ENCODE measurements at places on chromosomes 6 and 20. TPM values are rescaled to one million over a fixed set of nuclear protein-coding genes. Genes with fewer than 3 reads are reported as not detected.

PPP1R3G gene
- 1.3 TPM for total RNA-seq

CDYL gene
- 49.2 TPM for total RNA-seq

EYA4 gene
- total RNA-seq, result 8.2 TPM

- peak; percentile 99 for DNase-seq
These were observed 62.6 kb upstream of the PMEPA1 start for GRCh38 chr20:57772349-57772964.

LZTS3 gene
- 8.2 TPM for total RNA-seq

ERVFRD-1 gene
- total RNA-seq, result not detected

GRCh38 chr20:62688855-62689460 is 19.7 kb upstream of the NTSR1 start:
- peak; percentile 68 for DNase-seq

- DNase-seq, result peak; percentile 58
These were observed 62.6 kb downstream of the TOX2 start for GRCh38 chr20:43977252-43977651.

DNA sequence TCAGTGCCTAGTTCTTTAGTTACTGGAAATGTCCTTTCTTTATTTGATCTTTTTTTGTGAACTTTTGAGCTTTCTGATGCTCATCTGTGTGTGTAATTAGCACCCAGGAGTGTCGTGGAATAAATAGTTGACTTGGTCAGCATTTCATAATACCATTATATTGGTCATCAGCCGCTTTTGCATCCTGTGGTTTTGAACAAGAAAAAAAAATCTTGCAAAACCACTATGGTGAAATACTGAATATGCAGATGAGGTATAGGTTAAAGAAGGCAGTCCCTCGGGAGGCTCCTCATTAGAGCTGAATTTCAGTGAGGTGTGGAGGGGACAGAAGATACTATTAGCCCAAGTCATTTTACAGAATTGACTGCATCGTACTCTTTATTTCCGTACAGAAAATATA is 90.1 kb downstream of the FOXO3 start:
- peak; percentile 65 for DNase-seq

KCNQ5 gene
- 4.8 TPM for total RNA-seq

PTPRT gene
- not detected for total RNA-seq

RBBP8NL gene
- total RNA-seq, result not detected

GATA5 gene
- not detected for total RNA-seq

- no peak for DNase-seq
These were observed 50.3 kb upstream of the LY86 start for GRCh38 chr6:6538261-6538660.

DNA sequence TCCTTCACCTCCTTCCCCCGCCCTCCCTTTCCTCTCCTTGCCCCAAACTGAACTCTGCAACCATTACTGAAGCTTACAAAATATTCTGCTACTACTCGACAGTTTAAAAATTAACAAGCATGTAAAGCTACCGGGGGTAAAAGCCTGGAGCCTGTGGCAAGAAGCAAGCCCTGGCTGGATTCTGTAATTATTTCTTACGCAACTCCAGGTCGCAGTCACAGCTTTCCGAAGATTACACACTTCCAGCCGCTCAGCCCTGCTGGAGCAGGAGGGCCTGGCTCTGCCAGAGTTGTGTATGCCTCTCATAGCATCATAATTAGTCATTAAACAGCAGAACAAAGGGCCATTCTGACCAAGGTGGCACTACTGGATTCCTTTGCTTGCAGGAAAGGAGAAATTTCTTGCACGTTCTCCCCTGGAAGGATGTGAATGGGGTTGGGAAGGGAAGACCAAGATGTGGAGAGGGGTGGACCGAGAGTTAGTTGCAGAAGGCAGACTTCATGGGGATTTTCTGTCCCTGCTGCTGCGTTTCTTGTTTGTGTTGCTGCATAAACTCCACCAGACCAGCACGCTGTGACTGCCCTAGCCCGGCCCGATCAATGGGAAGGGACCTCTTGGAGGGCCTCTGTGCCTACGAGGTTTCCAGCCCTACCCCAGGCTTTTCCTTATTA is 23.6 kb downstream of the FOXQ1 start:
- peak; percentile 99 for DNase-seq

DNA sequence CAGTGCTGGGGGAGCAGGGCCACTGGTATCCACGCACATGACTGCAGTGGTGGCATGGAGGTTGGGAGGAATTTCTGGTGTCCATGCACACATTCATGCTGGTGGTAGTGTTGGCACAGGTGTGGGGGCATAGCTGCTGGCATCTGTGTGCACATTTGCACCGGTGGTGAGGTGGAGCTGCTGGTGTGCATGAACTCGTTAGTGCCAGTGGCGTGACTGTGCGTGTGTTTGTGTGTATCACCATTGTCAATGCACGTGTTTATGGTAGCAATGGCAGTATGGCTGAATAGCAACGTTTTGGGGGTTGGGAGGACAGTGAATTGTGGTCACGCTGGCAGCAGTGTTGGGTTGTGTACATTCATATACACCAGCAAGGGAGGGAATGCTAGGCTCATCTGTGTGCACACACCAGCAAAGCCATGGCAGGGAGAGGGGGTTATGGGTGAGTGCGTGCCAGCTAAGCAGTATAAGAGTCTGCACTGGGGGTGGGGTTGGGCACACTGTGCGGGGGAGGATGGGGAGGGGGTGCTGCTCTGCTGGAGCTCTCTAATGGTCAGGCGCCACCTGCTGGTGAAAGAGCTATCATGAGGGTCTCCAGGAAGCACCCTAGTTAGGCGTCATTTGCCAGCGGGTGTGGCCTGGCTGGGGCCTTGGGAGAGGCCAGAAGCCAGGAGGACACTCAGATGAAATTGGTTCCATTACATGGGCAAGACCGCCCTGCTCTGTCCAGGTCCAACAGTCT is 626.1 kb upstream of the ID4 start:
- peak; percentile 7 for DNase-seq

- DNase-seq, result peak; percentile 93
These were observed 3.5 kb downstream of the MYLK2 start for GRCh38 chr20:31822421-31823330.

- DNase-seq, result no peak
These were observed 11.4 kb upstream of the VEGFA start for GRCh38 chr6:43758617-43759050.

DNA sequence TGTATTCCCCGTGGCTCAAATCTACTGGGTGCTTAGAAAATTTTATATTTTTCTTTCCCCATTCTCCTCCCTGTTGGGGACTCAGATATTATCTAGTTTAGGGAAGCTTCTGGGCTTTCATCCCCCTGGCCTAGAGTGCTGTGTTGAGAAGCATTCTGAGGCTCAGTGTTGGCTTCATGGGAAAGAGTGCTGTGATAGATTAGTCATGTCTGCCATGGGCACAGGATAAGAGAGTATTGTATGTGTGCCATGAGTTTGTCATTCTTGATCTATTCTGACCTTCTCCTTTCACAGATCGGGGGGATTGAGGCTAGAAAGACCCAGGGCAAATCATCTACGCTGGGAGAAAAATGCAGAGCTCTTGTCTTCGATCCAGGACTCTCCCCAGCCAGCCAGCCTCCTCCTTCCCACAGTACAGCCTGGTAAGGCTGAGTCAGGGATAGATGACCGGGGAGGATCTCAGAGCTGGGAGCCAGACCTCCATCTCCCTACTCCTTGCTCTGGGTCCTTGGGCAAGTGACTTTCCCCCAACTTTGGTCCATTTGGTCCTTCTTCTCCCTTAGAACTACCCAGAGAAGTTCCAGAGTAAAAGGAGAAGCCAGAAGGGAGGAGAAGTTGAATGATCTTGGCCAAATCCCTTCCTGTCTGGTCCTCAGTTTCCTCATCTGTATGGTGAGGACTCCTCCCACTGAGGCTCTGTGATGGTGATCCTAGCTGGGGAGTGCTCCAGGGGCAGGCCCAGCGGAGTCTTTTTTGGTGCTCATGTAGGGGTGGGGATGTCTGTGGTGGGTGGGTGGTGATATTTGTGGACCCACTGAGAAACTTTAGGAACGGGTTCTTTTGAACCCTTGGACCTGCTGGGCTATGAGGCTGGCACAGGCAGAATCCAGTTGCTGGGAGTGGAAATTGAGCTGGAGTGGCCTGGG is 5.0 kb downstream of the SRC start:
- no peak for DNase-seq

DNA sequence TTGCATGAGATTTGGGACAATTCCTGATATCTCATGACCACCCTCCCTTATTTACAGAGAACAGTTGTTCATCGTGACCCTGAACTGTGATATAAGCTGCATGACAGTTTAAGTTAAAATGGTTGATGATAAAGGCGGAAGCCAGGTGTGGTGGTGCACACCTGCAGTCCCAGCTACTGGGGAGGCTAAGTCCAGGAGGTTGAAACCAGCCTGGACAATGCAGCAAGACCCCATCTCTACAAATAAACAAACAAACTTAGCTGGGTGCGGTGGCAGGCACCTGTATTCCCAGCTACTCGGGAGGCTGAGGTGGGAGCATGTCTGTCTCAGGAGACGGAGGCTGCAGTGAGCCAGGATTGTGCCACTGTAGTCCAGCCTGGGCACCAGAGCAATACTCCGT is 24.1 kb downstream of the COL20A1 start:
- no peak for DNase-seq

DNA sequence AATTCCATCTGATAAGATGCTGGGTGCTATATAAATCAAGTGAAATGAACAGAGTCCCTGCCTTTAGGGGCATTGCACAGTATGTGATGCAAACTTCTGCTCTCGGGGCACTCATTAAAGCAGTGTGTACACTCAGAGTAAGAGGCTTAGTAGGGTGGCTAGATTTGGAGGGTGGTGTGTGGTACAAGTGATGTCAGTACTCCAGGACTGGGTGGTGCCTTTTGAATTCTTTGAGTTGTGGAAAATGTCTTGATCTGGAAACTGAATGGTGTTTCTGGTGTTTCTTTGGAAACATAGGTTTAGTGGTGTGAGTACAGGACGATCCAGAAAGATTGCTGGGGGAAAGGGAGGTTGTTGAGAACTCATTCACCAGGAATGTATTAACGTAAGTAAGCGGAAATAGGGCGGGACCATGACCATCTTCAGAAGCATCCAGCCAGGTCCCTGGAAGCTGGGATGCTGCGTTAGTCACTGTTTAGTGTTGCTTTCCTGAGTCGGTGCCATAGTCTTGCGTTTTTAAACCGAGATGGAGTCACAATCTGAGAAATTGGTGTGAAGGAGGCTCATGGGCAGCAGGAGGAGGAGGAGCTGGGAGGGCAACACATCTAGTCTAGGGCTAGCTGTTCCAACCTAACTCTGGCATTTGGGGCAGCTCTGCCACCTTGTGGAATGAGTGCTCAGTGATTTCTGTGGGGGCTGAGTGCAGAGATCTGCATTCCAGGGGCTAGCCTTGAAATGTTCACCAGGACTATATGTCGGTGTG is 70.3 kb downstream of the SCAND1 start:
- peak; percentile 100 for DNase-seq

CD40 gene
- not detected for total RNA-seq

DNA sequence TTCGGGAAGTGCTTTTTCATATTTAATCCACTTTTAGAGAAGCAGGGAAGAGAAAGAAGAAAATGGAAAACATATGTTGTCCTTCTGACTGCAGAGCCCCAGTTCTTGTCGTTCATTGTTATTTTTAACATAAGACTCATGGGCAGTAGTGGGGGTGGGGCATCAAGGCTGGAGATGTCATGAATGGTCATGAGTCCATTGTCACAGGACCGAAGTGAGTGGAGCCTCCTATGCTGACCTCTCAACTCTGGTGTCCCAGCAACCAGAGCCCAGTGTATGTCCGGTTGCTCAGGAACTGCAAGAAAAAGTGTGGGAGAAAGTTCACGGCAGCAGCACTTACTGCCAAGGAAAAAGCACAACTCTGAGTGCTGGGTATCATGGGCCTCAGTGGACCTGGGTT is 108.6 kb downstream of the BANF2 start:
- no peak for DNase-seq

GPR6 gene
- not detected for total RNA-seq

FAM209B gene
- not detected for total RNA-seq

DNA sequence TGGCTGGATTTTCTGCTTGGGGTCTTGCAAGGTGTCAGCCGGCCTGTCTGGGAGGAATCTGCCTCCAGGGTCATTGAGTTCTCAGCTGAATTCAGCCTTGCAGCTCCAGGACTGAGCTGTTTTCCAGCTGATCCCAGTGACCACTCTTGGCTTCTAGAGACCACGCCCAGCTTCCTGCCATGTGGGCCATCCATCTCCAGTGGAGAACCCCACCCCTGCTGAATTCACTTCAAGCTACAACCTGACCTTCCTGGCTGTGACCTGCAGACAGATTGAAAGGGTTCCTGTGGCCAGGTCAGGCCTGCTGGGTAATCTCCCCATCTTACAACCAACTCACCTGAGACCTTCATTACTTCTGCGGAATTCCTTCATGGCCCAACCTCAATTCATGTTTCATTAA is 26.5 kb upstream of the SYNDIG1 start:
- DNase-seq, result no peak

HLA-DRB1 gene
- not detected for total RNA-seq

- no peak for DNase-seq
These were observed 5.2 kb upstream of the SLC22A1 start for GRCh38 chr6:160116411-160116810.

- DNase-seq, result peak; percentile 67
These were observed 64.6 kb upstream of the OGFRL1 start for GRCh38 chr6:71224011-71224410.

- no peak for DNase-seq
These were observed 21.9 kb downstream of the NEDD9 start for GRCh38 chr6:11210386-11211138.

GRCh38 chr6:15472621-15473020 is 190.2 kb downstream of the DTNBP1 start:
- DNase-seq, result peak; percentile 63

GRCh38 chr20:10916312-10916711 is 242.5 kb upstream of the JAG1 start:
- no peak for DNase-seq

- no peak for DNase-seq
These were observed 57.4 kb upstream of the CEP85L start for GRCh38 chr6:118708744-118709143.

KHDC1 gene
- 11.4 TPM for total RNA-seq

DNA sequence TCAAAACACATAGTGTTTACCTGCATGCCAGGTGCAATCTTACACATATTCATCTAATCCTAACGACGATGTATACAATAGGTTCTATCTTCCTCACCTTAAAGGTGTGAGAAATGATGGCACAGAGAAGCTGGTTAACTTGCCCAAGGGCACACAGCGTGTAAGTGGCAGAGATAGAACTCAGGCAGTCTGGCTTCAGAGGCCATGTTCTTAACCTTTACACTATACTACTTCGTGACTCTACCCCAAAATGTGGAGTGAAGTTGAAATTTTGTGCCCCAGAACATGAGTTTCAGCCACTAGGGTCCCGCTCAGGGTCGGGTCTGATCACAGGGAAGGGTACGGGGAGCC is 584 bp downstream of the VPS52 start:
- DNase-seq, result peak; percentile 33

GRCh38 chr6:116362276-116362675 is 8.5 kb upstream of the DSE start:
- no peak for DNase-seq

GRCh38 chr6:17741507-17741906 is 34.8 kb upstream of the NUP153 start:
- no peak for DNase-seq

TTLL9 gene
- total RNA-seq, result not detected
